ENCODE measurements at places on chromosomes 5 and 9.

GRCh38 chr9:95250462-95251221 is 66.9 kb downstream of the FANCC start:
- no peak for DNase-seq

GRCh38 chr9:133774799-133775198 is 36.6 kb upstream of the SARDH start:
- no peak for DNase-seq

- no peak for DNase-seq
These were observed 101.0 kb upstream of the SH3GL2 start for GRCh38 chr9:17477816-17478215.

DNA sequence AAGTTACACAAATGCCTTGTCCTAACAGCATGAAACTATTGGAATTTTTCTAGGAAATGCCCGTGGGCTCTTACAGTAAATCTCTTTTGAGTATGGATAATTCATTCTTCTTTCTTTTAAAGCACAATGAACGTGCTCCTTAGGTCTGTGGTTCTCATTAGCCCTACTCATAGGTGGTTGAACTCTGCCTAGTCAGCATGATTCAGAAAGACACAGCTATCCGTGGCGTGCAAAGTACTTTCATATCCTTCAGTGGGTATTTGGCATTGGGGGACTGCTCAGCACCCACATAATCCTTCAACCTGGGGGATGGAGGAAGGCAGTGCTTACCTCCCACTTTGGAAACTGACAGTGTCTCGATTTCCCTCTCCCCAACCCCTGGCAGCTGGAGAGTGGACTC is 462.0 kb upstream of the CLINT1 start:
- no peak for DNase-seq

GRCh38 chr9:76962732-76963131 is 56.7 kb upstream of the FOXB2 start:
- no peak for DNase-seq

DNA sequence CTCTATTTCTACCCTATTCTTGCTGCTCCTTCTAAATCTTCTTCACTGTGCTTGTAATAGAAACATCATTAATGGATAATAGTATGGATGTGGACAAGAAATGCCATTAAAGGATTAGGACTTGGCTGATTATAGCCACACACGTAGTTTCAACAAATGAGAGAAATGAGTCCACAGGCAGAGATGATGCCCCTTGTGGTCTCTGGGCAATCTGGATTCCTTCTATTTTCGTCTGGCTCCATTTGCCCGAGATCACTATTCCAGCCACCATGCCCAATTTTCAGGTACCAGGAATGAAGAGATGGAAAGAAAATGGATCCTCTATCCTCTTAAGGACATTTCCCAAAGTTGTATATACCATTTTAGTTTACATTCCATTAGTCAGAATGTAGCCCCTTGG is 13.2 kb downstream of the VLDLR start:
- no peak for DNase-seq

- no peak for DNase-seq
These were observed 48.0 kb downstream of the MED27 start for GRCh38 chr9:132031467-132032237.

Measured in CD4-positive, alpha-beta T cell treated with Interleukin-4 for 1 hour (primary cell).